ENCODE measurements at places on chromosomes 1 and 21.

GRCh38 chr21:44050276-44050675 is 38.2 kb downstream of the TRAPPC10 start:
- no peak for DNase-seq

GRCh38 chr1:224131253-224131652 is 17.3 kb downstream of the FBXO28 start:
- no peak for DNase-seq

DNA sequence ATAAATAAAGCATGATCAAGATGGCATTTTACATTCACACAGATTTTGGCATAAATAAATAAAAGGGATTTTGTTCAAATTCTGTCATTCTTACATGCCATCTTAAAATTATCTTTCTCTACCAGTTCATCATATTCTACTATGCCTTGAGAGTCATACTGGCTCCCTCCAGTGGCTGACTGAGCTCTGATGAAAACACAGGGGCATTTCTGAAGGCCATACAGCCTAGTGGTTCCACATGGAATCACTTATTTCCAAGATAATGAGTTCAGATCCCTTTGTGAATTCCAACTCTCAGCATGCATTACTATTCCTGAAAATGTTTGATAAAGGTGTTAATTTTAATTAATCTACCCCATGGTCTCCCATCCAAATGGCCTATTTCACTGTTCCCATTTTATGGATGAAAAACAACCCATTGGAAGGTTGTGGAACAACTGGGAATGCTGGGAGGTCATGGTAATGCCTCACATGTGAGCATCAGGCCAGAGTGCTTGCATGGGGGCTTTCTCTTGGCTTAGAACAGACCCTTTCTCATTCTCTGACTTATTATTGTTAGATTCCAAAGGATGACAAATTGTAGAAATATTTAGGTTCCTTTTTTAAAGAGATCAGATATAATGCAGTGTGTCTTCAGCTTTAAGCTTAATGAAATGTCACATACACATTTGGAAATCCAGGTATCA is 622.4 kb upstream of the PKN2 start:
- peak; percentile 19 for DNase-seq

DNA sequence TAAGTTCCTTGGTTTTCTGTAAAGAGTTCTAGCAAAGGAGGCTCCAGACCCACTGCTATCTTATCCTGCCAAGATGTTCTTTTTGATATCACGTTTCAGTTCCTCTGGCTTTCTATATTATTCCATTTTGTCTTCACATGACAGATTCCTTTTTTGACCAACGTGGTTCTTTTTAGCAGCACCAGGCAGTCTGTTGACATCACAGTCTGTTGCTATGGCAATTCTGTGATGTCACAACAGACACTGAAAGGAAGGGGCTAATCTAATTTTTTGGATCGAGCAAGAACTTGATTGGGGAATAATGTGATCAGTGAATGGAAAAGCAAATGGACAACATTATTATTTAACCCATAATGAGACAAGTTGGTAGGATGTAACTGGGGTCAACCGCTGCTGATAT is 64.5 kb upstream of the GOLT1A start:
- DNase-seq: no peak

DNA sequence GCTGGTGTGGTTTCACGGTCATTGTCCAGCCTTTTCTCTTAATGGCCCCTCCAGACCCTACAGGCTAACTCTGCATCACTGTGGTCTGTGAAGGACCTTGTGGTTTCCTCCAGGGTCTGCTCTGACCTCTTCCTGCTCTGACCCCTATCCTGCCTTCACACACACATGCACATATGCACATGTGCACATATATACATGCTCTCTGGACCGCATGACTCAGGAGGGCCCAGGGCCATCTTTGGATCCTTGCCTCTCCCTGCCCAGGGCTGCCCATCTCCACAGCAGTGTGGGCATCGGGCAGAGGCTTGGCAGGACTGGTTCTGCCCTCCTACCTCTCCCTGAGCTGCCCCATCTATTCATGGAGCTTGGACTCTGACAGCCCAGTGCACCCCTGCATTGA is 510.9 kb downstream of the PTPRU start:
- no peak for DNase-seq

GRCh38 chr1:117702654-117703053 is 96.8 kb downstream of the TENT5C start:
- no peak for DNase-seq

DNA sequence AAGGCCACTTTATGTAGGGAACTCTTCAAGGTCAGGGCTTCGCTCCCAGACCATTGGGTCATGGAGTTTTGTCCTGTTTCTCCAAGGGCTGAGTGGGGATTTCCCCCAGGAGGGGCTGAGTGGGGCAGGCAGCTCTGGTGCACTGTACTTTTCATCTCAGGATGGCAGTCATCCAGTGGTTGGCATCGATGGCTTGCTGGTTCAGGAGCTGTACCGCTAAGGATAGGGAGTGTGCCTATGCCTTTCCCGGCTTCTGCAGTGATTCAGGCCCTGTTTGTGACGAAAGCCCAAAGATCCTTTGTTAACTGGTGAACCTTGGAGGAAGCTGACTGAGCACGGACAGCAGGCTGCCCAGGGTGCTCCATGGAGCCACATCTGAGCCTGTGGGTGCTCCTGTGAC is 100.1 kb upstream of the GADD45A start:
- DNase-seq: no peak

DNA sequence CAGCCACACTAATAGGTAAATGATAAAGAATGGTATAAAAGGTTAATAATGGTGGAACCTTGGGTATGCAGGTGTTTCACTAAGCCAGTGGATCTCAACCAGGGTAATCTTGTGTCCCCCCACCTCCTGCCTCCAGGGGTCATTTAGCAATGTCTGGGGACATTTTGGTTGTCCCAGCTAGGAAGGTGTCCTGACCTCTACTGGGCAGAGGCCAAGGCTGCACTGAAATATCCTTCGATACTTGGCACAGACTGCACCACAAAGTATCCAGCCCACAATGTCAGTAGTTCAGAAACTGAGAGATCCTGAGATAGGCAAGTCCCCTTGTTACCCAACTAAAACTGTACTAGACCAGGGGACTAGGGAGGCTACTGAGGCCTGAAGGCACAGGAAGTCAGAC is 113.6 kb upstream of the TIAM1 start:
- no peak for DNase-seq

DNA sequence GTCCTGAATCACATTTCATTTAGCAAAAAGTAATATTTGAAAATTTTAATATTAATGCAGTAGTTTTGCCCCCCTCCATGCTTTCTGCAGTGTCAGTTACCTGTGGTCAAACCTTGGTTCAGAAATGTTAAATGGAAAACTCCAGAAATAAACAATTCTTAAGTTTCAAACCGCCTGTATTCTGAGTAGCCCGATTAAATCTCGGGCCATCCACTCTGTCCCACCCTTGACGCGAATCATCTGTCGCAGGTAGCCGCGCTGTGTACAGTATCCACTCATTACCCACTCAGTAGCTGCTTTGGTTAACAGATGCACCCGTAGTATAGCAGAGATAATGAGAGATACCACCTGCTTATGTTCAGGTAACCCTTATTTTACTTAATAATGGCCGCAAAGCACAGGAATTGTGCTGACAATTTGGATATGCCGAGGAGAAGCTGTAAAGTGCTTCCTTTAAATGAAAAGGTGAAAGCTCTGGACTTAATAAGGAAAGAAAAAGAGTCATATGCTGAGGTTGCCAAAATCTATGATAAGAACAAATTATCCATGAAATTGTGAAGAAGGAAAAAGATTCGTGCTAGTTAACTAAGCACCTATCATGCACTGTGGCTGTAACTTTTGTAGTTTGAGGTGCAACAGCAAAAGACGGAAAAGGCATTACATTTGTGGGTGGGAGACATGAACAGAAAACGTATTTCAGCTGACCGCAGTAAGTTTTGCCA is 889 bp upstream of the SCYL3 start:
- peak; percentile 16 for DNase-seq

GRCh38 chr1:39500862-39501389 is 9.5 kb downstream of the BMP8A start:
- DNase-seq: no peak

DNA sequence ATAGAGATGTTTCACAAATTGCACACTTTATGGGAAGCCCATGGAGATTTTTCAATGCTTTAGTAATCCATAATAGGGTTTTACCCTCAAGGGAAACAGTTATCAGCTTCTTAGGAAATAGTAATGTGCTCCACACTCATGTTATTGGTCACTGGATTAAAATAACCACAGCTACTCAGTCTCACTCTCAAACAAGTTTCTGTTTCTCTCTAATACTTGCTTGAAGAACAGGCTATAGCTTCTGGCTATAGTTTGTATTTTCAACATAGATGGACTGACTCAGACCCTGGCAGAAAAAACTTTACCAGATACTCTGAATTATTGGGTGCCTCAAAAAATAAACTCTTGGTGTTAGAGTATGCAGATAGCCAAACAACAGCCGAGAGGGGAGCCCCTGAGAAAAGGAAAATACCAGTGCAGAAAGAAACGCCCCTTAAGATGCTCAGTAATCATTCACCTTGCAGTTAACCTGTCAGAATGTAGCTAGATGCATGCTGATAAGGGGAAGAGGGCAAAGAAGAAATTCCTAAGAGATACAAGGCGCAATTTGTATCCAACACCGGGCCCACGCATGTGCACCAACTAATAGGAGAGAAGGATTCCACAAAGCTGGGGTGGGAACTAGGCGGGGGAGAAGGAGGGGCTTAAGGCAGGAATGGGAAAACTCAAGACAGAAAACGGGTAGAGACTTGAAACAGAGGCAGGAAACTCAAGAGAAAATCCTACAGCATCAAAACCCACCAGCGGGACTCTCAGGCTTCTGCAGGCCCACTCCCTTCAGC is 30.4 kb upstream of the PDE4B start:
- DNase-seq: no peak

GRCh38 chr1:101005871-101006270 is 19.7 kb downstream of the DPH5 start:
- no peak for DNase-seq

DNA sequence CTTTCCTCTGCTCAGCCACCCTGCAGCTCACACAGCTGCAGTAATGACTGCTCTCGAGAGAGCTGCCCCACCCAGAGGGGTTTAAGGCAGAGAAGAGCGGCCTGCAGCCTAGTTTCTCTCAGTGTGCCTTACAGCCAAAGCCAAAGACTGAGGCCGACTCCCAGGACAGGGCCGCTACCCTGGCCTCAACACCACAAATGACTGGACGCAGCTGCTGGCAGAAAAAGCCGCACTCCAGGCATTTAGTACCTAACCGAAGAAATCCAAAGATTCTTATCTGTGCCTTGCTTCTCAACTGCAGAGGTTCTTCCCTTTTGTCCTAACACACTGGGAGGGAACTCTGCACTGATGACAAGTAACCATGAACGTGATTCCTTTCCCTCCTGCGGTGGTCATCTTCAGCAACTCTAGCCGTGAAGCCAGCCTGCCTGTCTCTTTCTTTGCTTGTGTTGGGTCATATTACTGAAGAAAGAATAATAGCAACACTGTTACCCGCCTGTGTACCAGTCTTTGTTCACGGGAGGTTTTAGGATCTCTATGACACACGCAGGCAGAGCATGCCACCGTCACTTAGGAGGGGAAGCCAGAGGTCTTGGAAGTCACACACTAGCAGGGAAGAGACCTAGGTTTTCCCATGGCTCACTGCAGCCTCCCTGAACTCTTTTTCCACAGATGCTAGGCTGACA is 202.7 kb downstream of the RHOU start:
- no peak for DNase-seq

DNA sequence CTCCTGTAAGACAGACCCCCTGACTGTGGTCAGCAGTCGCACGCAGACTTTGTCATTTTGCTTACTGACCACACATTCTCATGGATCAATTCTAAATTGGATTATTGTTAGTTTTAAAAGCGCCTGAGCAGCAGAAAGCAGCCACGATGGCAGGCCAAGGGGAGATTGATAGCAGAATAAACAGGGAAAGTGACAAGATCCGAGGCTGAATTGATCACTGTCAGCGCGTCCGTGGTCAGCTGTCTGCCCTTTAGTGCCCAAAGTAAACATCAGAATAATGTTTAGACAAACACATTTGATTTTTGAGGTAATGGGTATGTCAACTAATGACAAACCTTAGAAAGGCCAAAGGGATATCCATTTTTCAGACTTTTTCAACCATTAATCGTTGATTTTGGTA is 426.8 kb downstream of the SETD4 start:
- no peak for DNase-seq

- DNase-seq: no peak
Observed at GRCh38 chr1:6073480-6074053, 27.9 kb downstream of the KCNAB2 start.

GRCh38 chr1:84259989-84260388 is 41.5 kb upstream of the SAMD13 start:
- no peak for DNase-seq

- no peak for DNase-seq
Observed at GRCh38 chr1:56409112-56409691, 170.2 kb downstream of the PLPP3 start.

GRCh38 chr1:213969958-213970555 is 17.7 kb upstream of the PROX1 start:
- no peak for DNase-seq

- no peak for DNase-seq
Observed at GRCh38 chr1:60558236-60558635, 484.7 kb upstream of the C1orf87 start.

- no peak for DNase-seq
Observed at GRCh38 chr1:182110635-182111034, 49.1 kb upstream of the ZNF648 start.

DNA sequence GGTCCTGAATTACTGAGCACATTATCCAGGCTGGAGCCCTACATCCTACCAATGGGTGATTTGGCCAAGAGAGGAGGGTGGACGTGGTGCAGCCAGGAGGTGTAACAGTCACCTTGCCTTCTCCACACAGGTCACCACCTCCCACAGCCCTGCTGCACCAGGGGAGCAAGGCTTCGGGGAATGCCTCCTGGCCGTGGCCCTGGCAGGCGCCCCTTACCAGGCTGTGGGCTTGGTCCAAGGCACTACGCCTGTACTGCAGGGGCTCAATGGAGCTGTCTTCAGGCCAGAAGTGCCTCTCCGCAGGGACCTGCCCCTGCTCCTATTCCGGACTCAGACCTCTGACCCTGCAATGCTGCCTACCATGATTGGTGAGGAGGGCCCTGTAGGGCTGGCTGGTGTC is 26.0 kb downstream of the HMGCS2 start:
- DNase-seq: no peak

GRCh38 chr1:168301664-168302320 is 21.1 kb downstream of the TBX19 start:
- no peak for DNase-seq

DNA sequence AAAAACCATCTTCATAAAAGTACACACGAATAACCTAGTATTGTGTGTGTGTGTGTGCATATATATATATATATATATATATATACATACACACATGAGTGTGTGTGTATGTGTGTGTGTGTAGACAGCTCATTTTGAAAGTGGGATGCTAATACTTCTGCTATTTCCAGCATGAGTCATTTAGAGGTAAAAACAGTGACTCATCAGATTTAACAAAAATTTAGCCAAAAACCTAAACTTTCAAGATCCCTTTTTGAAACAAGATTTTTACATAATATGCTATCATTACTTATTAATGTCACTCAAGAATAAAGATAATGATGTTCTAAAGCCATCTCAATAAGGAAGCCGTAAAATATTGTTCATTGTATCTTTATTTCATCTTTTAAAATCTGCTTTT is 35.6 kb upstream of the ADGRL4 start:
- DNase-seq: no peak

Measured in cerebellum (tissue), 4 donors.